ENCODE measurements at places on chromosomes 7 and 10. TPM values are rescaled to one million over a fixed set of nuclear protein-coding genes. Genes with fewer than 3 reads are reported as not detected.

The FERD3L gene
- not detected for polyA plus RNA-seq

The CHN2 gene
- 16.0 TPM for polyA plus RNA-seq

The ZNF239 gene
- polyA plus RNA-seq, result 6.6 TPM

The CUZD1 gene
- polyA plus RNA-seq, result 0.95 TPM

The NFE2L3 gene
- polyA plus RNA-seq, result 5.3 TPM

The ABCC2 gene
- polyA plus RNA-seq, result 1.0 TPM

The CREB5 gene
- 33.5 TPM for polyA plus RNA-seq

The MARVELD1 gene
- polyA plus RNA-seq, result 37.1 TPM

The BTRC gene
- 24.9 TPM for polyA plus RNA-seq

The PITX3 gene
- polyA plus RNA-seq, result 24.1 TPM

The C10orf62 gene
- polyA plus RNA-seq, result 0.11 TPM

The MIOS gene
- polyA plus RNA-seq, result 28.3 TPM

The LOXL4 gene
- polyA plus RNA-seq, result 9.5 TPM

The BTAF1 gene
- polyA plus RNA-seq, result 23.7 TPM

GRCh38 chr7:4783292-4783652 lies 7.8 kb downstream of the AP5Z1 start:
- no peak for DNase-seq

DNA sequence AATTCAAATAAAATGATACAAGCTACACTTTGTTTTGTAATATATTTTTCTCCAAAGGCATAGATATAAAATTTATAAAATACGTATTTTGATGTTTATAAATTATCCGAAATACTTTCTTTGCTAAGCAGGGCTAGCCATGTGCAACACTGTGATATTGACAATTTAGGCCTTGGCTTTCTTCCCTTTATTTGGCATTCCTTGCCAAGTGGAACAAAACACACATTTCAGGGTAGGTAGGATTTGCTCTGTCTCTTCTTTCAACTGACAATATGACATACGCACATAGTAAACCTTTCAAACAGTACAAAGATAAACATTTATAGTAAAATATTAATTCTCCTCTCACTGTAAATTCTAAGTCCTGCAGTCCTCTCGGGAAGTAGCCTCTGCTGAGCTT lies 103.3 kb upstream of the POT1 start:
- no peak for DNase-seq

GRCh38 chr10:91713461-91714072 lies 80.7 kb upstream of the PPP1R3C start:
- DNase-seq, result no peak

GRCh38 chr10:132985546-132985900 lies 43.2 kb upstream of the CFAP46 start:
- no peak for DNase-seq

DNA sequence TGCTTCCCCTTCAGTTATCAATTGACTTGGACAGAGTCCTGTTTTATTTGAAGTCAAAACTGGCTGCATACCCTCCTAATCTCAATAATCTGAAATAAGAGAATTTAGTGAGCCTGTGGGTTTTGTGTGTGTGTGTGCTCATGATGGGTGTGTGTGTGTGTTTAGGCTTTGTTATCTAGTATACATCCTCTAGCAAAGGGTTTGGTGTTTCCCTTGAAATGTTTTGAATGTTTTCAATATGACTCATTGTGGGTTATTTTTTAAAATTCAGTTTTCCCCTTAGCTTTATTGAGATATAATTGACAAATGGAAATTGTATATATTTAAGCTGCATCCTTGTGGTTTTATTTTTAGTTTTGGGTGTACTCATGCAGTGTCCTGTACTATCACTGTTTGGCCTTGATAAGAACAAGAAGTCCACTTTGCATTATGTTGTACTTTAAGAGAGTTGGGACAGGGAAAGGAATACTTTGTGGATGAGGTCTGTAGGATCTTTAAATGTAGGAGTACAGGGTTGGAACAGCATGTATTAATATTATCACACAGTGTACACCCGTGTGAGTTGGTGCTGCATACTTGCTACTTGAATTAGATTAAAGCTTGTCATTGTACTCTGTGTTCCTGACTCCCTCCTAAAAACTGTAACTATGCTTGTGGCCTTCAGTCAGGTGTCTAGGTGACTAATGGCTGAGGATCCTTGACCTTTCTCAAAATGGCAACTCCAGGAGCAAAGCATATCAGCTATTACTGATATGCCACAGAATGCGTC lies 58.3 kb downstream of the VCL start:
- no peak for DNase-seq

DNA sequence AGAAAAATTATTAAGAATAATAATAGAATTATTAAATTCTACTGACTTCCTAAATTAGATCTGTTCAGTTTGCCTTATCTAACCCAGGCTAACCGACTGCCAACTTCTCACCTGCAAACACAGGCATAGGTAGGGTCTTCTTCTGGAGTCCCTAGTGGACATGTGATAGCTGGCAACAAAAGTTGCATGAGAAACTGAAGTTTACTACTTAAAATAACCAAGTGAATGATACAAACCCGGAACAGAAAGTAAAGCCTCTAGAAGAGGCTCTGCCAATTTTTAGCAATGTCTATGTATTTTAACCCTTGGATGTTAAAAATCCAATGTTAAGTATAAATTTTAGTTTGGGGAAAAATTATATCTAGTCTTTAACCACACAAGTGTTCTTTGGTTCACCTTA lies 37.6 kb downstream of the NDUFB2 start:
- no peak for DNase-seq

DNA sequence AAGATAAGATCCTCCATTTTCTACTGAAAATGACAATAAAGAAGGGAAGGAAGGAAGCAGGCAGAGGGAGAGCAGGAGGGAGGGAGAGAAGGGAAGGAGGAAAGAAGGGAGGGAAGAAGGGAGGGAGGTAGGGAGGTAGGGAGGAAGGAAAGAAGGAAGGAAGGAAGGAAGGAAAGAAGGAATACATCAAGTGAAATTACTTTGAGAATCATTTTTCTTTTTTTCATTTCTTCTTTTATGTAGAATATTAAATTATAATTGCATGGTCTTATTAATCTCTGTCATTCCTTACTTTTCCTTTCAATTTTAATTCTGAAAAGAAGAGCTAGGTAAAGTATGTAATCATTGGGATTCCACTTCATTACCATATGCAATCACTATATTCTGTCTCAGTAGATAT lies 97.8 kb downstream of the PLXDC2 start:
- DNase-seq, result no peak

GRCh38 chr7:43584195-43584586 lies 1.3 kb downstream of the STK17A start:
- DNase-seq, result no peak

DNA sequence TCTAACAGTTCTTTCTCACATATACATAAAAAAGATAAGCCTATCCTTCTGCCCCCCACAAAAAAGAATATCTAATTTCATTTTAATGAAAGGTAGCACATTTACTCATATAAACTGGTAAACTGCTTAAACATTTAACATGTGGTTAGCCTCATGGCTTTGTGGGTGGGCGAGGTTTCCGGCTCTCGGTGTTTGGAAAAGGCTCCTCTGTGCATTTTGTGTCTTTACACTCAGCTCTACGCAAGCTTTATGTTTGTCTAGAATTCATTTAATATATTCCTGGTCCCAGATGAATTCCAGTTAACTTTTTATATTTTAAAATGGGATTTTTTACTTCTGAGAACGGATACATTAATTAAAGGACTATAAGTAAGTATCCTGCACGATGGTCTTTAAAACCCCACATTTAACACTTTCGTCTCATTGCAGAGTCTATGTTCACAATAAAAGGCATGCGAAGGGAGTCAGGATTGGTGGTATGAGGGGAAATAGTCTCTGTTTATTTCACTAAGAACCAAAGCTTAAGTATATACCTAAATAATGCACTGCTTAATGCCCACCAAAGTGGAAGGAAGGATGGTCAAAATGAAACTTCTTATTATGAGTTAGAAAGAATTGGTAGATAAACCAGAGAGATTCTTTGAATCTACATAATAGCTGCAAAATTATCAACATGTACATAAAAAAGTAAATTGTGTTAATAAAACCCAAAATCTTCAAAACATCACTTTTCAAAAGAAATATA lies 197.2 kb downstream of the CRPPA start:
- DNase-seq, result no peak

GRCh38 chr7:5523052-5523711 lies 99.5 kb upstream of the TNRC18 start:
- DNase-seq, result no peak

DNA sequence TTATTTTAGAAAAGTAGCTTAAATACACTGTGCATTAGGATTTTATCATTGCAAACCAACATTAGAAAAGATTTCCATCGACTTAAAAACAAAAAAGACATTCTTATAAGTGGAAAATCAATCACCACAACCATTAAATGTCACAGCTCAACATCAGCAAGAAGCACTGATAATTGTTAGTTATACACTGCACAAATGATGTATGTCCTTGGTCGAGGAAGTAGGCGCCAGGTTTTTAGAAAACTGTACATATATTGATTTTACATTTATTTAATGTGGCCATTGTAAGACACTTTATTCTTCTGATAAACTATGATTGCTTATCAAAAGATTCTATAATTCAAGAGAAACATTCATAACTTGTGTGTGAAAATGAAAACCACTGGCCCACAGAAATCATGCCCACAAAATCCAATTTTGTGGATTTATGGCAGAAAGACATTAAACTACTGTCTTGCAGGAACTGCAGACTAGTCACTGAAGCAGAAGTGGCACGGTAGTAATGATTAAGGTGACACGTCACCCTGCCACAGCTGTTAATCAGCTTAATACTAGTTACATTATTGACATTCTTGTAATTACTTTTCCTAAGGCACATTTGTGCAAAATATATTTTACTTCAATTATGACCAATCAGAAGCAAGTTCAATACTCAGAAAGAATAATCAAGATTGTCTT lies 79.4 kb downstream of the VPS41 start:
- no peak for DNase-seq

DNA sequence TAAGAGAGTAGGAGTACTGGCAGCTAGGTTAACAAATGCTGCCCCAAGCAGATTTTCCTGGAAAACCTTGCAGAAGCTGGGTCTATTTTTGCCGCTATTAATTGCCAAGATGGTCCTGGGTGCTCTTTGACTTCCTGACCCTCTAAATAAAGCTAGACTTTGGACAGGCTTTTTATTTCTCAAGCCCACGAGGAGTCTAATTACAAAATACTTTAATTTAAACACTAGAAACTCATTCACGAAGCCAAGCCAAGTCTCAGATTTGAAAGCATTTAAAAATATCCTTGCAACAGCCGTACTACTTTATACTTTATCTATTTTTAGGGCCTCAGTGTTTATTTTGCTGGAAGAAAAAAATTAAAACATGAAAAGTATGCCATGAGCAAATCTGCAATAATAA lies 45.1 kb downstream of the TMEM26 start:
- no peak for DNase-seq

DNA sequence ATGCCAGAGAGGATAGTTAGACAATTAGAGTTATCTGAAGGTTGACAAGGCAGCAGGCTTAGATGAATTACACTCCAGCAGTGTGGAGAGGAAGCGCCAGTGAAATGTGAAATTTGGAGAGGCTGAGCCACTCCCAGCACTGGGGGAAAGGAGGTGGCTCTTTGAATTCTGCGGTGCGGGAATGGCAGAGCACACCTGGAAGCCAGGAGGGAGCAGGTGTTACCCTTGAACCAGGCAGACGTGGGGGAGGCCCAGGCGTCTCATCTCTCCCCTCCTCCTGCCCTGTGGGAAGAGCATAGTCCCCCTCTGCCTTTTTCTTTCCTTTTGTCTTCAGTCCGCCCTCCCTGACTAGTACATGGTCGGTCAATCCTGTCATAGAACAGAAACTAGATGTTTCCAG lies 203.1 kb downstream of the DPP6 start:
- DNase-seq, result no peak

- DNase-seq, result no peak
Measured at GRCh38 chr10:61487506-61487905, 34.3 kb upstream of the TMEM26 start.

DNA sequence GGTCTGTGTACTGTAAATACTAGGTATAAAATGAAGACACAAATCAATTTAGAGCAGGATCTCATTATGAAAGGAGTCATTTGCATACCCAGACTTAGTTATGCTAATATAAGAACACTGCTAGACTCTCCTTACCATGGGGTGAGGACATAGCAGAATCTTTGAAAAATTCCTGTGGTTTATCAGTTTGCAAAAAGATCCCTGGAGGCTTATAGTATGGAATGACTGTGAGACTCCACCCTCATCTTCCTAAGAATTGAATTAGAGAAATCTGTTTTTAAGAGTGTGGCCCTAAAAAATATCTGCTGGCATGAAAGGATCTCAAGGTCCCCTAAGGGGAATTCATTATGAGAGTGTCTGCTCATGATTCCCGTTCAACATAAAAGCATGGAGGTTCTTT lies 63.2 kb downstream of the WNT2 start:
- DNase-seq, result no peak

GRCh38 chr7:40882071-40882658 lies 747.4 kb downstream of the SUGCT start:
- no peak for DNase-seq

- no peak for DNase-seq
Measured at GRCh38 chr10:30818854-30819253, 189.3 kb upstream of the LYZL2 start.

GRCh38 chr10:63644418-63645142 lies 123.4 kb downstream of the REEP3 start:
- no peak for DNase-seq

GRCh38 chr10:71641986-71642385 lies 77.6 kb downstream of the C10orf105 start:
- no peak for DNase-seq

DNA sequence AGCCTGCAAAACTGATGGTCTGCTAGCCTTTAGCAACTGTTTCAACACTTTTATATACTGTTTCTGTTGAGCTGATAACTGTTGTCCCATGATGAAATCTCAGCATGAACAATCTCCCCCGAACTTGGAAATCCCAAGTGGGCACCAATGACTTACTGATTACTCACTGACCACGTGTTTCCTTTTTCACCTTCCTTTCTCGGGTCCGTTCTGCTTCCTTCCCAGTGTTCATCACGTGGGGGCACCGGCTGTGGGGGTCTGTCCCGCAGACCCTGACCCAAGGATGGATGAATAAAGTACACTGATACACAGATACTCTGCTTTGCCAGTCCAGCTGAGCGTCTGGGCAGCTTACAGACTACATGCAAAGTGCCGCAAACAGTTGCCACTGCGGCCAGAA lies 39.0 kb upstream of the RASGEF1A start:
- no peak for DNase-seq

DNA sequence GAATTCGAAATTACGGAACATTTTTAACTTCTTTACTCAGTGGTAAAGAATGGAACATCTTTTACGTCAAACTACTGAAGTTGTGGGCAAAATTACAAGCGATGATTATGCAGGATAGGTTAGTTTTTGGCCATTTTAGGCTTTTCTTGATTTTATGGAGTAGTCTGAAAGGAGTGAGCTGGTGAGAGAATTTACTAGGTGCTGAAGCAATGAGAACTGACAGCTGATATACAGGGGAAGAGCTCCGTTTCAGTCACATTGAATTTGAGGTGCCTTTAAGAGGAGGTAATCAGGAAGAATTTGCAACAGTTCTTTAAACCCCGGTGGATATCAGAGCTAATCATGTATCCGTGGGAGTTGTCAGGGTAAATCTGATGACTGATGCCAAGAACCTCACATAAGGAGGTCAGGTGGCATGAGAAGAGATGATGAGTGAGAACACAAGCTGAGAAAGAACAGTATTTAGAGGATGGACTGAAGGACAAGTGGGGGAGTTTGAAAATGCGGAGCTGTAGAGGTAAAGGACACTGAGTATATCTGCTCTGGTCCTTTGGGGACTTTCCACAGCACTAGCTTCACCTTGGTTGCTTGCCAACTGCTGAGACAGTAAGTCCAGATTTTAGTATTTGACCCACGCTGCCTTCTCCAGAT lies 104.3 kb downstream of the AHR start:
- no peak for DNase-seq

GRCh38 chr10:99435986-99436638 lies 5.7 kb upstream of the GOT1 start:
- DNase-seq, result peak; percentile 26

- no peak for DNase-seq
Measured at GRCh38 chr7:150875791-150876190, 23.5 kb downstream of the AOC1 start.

Measured in forelimb muscle (tissue), 1 donor.